ENCODE measurements at places on chromosomes 4 and X.

DNA sequence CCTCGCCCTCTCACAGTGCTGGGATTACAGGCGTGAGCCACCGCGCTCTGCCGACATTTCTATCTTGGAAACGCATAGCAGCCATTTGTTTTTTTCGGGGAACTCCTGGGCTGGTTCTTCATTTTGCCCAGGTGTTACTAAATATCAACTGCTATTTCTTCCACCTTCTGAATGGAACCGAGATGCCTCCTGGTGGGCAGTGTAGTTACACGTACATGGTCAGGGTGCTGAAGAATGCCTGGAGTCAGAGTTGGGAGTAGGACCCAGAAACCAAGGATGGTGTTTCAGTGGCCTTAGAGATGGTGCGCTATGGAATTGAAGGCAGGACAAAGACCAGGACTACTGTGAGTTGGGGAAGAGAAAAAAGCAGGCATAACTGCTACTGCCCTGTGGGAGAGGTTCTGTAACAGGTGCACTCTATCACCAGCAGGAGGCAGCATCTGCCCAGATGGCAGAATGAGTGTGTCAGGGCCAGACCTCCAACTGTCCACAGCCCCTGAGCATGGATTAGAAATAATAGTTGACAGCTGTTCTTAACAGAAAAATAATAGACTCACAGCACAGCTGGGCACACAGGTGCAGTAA is 81.7 kb downstream of the ZC4H2 start:
- H3K4me1 ChIP-seq: no peaks in the 10 kb centered on the region
- no peak overlapping the region for H3K4me3 ChIP-seq
- no peak overlapping the region for H3K27ac ChIP-seq
- no peaks in the 10 kb centered on the region for H3K27me3 ChIP-seq

DNA sequence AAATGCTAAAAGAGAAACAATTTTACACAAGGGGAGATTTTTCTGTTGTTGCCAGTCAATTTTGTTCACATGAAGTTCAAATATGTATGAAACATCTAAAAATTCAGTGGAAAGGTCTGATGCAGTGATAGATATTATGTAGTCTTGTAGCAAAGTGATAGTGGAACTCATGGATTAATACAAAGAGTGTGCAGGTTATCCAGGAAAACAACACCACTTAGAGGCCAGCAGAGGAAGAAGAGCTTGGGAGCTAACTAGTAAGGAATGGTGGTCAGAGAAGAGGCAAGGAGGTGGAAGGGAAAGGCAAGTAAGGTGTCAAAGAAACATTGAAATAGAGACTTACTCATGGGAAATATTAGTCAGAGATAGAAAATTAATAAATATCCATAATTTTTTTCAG is 395.6 kb downstream of the MAPK10 start:
- no peaks in the 10 kb centered on the region for H3K4me1 ChIP-seq
- no peak for DNase-seq
- H3K4me3 ChIP-seq: no peak overlapping the region
- H3K36me3 ChIP-seq: no peaks in the 10 kb centered on the region
- no peaks in the 10 kb centered on the region for H3K27me3 ChIP-seq

DNA sequence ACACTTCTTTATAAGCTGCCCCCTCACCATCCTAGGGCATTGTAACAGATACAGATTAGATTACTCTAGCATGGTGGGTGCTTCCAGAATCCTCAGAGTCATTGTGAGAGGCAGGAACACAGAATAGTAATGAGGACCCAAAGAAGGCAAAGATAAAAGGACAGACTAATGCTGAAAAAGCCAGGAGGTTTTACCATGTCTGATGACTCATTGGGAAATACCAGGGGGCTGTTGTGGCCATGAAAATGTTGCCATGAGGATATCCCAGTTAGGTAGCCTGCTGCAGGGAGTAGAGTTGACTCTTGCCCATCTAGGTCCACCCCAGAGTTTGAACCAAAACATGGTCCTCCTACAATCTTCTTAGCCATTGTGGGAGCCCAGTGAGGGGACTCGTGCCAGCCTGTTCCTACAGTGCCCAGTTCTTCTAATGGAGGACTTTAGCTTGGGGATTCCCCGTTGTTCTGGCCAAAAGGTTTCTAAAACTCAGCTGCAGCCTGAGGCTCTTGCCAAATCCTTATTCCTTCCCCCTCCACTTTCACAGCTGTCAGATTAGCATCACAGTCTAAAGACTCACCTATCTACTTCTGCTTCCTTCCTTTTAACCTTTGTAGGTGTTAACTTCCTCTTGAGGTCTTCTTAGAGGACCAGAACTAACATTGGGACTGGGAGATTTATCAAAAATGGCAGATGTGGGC is 586.0 kb upstream of the AADAT start:
- no peak overlapping the region for H3K27ac ChIP-seq
- DNase-seq: no peak
- H3K4me1 ChIP-seq: no peaks in the 10 kb centered on the region
- no peaks in the 10 kb centered on the region for H3K27me3 ChIP-seq
- H3K36me3 ChIP-seq: no peaks in the 10 kb centered on the region

GRCh38 chr4:77595364-77595973 is 10.2 kb upstream of the CXCL13 start:
- no peaks in the 10 kb centered on the region for H3K27me3 ChIP-seq
- H3K4me1 ChIP-seq: no peaks in the 10 kb centered on the region
- no peak overlapping the region for H3K4me3 ChIP-seq
- DNase-seq: no peak
- H3K27ac ChIP-seq: no peak overlapping the region

GRCh38 chr4:8201321-8201781 is 2.3 kb downstream of the SH3TC1 start:
- H3K4me3 ChIP-seq: no peak overlapping the region
- H3K4me1 ChIP-seq: peaks cover 48% of the 10 kb centered on the region
- H3K27me3 ChIP-seq: no peaks in the 10 kb centered on the region
- H3K36me3 ChIP-seq: no peaks in the 10 kb centered on the region

DNA sequence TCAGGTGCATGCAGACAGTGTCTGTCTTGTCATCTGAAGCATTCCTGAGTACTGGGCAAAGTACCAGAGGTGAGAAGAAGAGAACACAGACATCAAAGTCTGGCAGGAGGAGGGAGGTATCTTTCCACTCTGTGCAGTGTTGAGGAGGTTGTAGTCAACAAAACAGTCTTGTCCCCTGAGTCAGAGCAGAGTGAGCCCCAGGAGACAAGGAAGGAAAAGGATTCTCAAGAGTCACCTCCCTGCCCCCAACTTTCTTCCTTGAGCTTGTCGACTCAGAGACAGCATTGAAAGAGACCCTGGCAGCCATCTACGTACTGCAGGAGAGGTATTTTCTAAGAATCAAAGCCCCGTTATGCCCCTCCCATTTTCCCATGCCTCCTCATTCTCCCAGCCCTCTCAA is 4.4 kb upstream of the SRPX start:
- no peaks in the 10 kb centered on the region for H3K4me1 ChIP-seq
- H3K4me3 ChIP-seq: no peak overlapping the region
- H3K27me3 ChIP-seq: no peaks in the 10 kb centered on the region
- no peak for DNase-seq
- no peaks in the 10 kb centered on the region for H3K36me3 ChIP-seq
- H3K27ac ChIP-seq: no peak overlapping the region

GRCh38 chr4:180850318-180850940 is 1392.8 kb upstream of the TENM3 start:
- H3K27me3 ChIP-seq: no peaks in the 10 kb centered on the region
- H3K36me3 ChIP-seq: no peaks in the 10 kb centered on the region
- H3K4me3 ChIP-seq: no peak overlapping the region
- H3K4me1 ChIP-seq: no peaks in the 10 kb centered on the region
- no peak overlapping the region for H3K27ac ChIP-seq
- no peak for DNase-seq

DNA sequence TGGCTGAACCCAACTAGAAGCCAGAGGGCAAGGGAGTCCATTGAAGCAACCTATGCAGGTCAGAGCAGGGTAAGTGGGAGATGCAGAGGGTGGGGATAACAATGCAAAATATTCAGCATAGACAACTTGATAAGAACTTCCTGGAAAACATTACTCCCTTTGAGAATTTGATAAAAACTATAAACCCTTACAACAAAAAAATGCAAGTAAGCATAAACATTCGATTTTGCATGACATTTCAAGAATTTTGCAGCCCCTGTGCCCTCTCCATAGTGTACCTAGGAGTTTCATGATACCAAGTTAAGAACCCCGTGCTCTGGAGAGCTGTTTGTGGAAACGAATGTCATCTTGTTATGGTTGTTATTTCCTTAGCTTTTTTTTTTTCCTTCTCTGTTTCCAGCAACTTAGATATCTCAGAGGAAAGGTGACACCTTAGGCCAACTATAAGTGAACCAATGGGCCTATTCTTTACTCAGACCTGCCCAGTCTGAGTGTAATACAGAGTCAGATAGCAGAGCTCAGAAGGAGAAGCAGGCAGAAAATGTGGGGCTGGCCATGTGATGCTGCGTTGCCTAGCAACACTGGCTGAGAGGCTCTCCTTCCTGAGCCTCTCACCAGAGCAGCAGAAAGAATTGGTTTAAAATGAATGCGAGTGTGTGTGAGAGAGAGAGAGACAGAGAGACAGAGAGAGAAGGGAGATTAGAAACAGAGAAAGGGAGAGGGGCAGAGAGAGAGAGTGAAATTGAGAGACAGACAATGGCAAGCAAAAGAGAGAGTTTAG is 36.7 kb upstream of the GABRQ start:
- no peak for DNase-seq
- H3K27me3 ChIP-seq: no peaks in the 10 kb centered on the region
- no peak overlapping the region for H3K4me3 ChIP-seq
- no peaks in the 10 kb centered on the region for H3K4me1 ChIP-seq
- H3K27ac ChIP-seq: no peak overlapping the region
- no peaks in the 10 kb centered on the region for H3K36me3 ChIP-seq

DNA sequence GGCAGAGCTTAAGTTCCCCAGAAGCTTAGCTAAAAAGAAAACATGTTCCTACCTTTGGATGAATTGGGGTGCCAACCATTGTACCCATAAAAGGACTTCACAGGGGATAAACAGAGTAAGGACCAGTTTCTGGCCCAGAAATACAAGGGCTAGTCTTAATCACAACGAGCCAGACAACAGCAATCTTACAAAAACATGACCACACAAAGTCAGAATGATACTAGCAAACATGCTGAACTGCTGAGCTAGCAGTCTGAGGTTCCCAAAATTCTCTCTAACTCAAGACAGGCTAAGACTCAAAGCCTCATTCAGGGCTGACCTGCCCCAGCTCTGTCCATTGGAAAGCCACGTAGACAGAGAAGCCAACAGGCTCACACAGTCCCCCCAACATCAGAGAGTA is 40.3 kb downstream of the ATP11C start:
- no peak overlapping the region for H3K27ac ChIP-seq
- H3K4me1 ChIP-seq: no peaks in the 10 kb centered on the region
- no peak overlapping the region for H3K4me3 ChIP-seq
- no peak for DNase-seq
- H3K36me3 ChIP-seq: no peaks in the 10 kb centered on the region

GRCh38 chr4:99159699-99160098 is 15.6 kb upstream of the ADH4 start:
- no peaks in the 10 kb centered on the region for H3K27me3 ChIP-seq
- H3K4me1 ChIP-seq: peaks cover 29% of the 10 kb centered on the region
- no peaks in the 10 kb centered on the region for H3K36me3 ChIP-seq
- no peak for DNase-seq

DNA sequence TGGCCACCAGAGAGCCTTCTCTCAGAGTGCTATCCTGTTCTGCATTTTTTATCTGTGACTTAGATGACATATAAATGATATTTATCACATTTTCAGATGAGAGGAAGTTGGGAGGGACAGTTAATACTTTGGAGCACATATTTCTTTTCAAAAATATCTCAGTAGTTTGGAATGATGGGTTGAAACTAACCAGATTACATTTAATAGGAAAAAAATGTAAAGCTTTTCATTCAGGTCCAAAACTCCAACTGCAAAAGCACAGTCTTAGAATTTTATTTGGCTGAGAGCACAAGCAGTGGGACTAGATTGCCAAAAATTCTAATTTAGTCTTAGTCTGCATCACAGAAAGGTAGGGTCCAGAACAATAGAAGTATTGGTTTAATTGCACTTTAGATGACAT is 248.2 kb upstream of the TEX13A start:
- no peaks in the 10 kb centered on the region for H3K36me3 ChIP-seq
- no peak overlapping the region for H3K4me3 ChIP-seq
- DNase-seq: no peak
- H3K4me1 ChIP-seq: no peaks in the 10 kb centered on the region

DNA sequence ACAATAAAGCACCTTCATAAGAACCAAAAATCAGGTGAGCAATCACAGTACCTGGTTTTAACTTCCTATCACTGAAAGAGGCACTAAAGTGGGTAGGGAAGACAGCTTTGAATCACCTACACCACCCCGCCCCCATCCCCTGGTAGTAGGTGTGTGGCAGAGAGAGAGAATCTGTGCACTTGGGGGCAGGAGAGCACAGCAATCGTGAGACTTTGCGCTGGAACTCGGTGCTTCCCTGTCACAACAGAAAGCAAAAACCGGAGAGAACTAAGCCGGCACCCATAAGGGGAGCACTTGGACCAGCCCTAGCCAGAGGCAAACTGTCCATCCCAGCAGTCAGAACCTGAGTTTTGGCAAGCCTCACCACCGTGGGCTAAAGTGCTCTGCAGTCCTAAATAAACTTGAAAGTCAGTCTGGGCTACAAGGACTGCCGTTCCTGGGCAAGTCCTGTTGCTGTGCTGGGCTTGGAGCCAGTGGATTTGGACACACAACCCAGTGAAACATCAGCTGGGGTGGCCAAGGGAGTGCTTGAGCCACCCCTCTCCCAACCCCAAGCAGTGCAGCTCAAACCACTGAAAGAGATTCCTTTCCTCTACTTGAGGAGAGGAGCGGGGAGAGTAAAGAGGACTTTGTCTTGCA is 32.1 kb downstream of the NDUFB11 start:
- H3K4me1 ChIP-seq: no peaks in the 10 kb centered on the region
- H3K4me3 ChIP-seq: no peak overlapping the region
- DNase-seq: no peak
- H3K27me3 ChIP-seq: no peaks in the 10 kb centered on the region
- H3K36me3 ChIP-seq: no peaks in the 10 kb centered on the region

GRCh38 chr4:138275216-138275615 is 33.1 kb upstream of the SLC7A11 start:
- H3K36me3 ChIP-seq: no peaks in the 10 kb centered on the region
- no peak overlapping the region for H3K4me3 ChIP-seq
- DNase-seq: no peak
- H3K27me3 ChIP-seq: no peaks in the 10 kb centered on the region

GRCh38 chr4:138199568-138200235 is 42.4 kb downstream of the SLC7A11 start:
- H3K27ac ChIP-seq: peak overlapping the region; percentile 79
- no peaks in the 10 kb centered on the region for H3K36me3 ChIP-seq
- peak; percentile 77 for DNase-seq
- H3K4me1 ChIP-seq: peaks cover 27% of the 10 kb centered on the region
- H3K4me3 ChIP-seq: no peak overlapping the region

- H3K36me3 ChIP-seq: no peaks in the 10 kb centered on the region
- no peak for DNase-seq
- H3K4me1 ChIP-seq: no peaks in the 10 kb centered on the region
- H3K27ac ChIP-seq: no peak overlapping the region
- no peak overlapping the region for H3K4me3 ChIP-seq
Measured at GRCh38 chr4:134668237-134668636, 466.6 kb upstream of the PABPC4L start.

Measured in Caco-2 (cell line).